ENCODE measurements at places on chromosomes 3 and 15.
A peak's percentile ranks its signal among the peaks of the same experiment; 100 is the strongest.

DNA sequence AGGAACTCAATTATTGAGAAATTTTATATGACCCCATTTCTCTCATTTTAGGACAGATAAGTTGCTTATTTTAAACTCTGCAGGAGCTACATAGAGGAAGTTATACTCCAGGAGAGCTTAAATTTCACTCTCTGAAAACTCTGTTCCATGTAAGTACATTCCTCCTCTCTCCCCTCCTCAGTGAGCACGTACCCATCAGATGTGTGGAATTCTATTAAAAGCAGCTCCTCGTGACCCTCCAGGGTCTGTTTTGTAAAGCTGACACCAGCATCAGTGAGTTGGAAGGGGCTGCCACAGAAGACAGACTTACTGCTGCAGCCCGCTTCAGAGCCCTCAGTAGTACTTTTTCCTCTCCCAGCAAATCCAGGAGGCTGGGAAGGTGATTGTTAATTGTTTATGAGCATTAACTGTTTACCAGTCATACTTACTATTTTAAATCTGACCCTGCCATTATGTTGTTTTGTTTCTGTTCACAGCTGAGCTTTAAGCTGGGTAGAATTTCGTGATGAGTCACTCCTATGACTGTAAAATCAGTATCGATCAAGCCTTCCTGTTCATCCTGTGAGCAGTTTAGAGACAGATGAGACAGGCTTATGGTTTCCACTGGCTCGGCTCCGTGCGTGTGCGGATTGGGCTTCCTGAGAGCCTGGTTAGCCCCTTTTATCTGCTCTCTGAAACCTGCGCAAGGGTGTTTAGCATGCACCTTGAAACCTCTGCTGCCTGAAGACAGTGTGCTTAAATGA is 20.4 kb downstream of the IGF1R start:
- DNase-seq = no peak

- no peak for DNase-seq
Observed at GRCh38 chr3:122598151-122598550, 20.7 kb downstream of the PARP15 start.

DNA sequence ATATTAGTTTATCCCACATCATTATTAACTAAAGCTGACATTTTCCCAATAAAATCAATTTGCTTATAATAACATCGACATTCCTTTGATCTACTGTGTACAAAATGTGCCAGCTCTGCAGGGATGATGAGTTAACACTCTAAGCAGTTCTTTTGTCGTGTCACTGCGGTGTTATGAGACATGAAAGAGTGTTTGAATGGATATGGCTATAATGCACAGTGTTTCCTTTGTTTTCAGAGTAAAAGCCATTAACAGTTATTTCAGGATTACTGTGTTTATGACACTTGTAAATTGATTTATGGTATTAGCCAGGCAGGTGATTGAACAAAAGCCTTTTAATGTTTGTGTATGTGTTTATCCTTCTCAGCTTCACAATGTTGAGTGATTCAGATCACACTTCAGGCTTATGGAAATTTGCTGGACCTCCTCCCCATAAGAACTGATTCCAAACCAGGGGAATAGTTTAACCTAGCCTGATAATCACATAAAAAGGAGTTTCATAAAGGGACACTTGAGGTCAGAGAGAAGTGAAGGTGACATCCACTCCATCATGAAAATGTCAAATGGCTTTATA is 115.7 kb downstream of the CHL1 start:
- DNase-seq = no peak

GRCh38 chr3:43411429-43411828 is 125.1 kb downstream of the SNRK start:
- DNase-seq = no peak

GRCh38 chr3:150238995-150239619 is 169.0 kb upstream of the TSC22D2 start:
- DNase-seq = no peak

DNA sequence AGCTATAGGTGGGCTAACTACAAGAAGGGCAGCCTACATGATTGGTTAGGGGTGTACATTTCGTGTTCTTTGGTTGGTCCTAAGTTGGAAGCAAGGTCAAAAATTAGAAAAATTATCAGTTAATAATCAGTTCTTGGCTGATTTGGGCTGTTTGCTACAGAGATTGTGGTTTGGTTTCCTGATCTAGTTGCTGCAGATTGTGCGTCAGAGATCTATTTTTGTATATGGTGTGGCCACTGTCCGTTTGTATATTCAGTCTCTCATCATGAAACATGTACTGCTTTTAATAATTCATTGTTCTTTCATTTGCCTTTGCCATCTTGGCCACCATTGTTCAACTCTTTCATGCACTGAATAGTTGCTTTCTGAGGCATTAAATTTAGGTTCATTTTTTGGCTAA is 80.9 kb downstream of the LRRC3B start:
- DNase-seq = no peak

- no peak for DNase-seq
Observed at GRCh38 chr15:77440378-77440999, 19.8 kb downstream of the HMG20A start.

DNA sequence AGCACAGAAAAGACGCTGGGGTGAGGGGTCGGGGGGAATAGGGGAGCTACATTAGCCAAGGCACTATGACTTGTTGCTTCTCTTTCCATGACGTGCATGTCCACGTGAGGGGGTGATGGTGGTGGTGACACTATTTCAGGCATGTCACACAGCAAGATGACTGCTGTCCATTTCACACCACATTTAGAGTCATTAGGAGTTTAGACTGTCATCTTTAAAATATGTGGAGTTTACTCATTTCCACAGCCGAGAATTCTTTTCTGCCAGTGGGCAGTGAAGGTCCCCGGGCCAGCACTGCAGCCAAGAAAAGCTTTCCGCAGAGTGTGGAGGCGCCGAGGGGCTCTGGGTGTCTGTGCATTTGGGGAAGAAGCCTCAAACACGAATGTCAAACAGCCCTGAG is 954 bp upstream of the DGKG start:
- DNase-seq = no peak

DNA sequence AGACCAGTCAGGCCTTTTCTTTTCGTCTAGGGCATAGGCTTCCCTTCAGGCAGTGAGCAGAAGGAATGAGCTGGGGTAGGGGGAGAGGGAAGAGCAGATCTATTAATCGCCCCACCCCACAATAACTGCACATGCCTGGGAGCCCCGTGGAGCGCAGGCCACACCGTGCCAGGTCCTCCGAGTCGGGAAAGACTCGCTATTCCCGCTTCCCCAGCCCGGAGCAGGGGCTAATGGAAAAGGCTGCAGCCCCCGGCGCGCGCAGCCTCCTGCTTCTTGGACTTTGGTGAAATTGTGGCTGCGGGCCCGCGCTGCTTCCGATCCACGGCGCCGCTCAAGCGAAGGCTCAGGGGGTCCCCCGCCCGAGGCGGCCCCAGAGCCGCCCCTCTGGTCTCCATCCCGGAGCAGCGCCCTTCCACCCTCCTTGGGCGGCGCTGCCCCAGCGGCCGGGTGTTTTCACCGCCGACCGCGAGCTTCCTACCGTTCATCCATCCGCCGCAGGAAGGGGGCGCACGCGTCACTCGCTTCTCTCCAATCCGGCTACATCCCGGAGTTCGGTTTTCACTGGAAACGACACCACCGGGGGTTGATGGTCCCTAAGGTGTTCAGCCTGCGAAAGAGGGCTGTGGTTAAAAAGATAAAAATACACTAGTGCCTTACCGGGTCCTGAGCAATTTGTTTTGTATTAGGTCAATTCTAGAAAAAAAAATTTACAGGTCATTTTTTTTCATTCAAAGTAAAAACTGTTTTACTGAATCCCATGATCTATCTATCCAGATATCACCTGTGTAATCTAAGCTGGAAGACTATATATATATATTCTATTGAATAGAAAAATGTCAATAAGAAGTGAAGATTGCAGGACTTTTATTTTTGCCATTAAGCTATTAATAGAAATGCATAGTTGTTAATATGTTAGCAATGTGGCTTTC is 4.4 kb upstream of the SYNM start:
- peak; percentile 21 for DNase-seq

GRCh38 chr3:49417516-49418120 is 4.7 kb downstream of the AMT start:
- no peak for DNase-seq

DNA sequence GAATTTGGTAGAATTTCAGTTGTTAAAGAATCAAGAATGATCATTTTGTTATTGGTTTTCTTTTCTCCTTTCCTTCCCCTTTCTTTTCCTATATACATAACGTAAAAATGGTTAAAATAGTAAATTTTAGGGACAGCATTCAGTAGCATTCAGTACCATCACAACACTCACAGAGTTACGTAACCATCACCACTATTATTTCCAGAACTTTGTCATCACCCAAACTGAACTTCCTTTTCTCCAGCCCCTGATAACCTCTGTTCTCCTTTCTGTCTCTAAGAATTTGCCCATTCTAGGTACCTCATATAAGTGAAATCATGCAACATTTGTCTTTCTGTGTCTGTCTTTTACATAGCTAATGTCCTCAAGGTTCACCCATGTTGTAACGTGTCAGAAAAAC is 165.3 kb downstream of the AKAP13 start:
- DNase-seq = no peak

DNA sequence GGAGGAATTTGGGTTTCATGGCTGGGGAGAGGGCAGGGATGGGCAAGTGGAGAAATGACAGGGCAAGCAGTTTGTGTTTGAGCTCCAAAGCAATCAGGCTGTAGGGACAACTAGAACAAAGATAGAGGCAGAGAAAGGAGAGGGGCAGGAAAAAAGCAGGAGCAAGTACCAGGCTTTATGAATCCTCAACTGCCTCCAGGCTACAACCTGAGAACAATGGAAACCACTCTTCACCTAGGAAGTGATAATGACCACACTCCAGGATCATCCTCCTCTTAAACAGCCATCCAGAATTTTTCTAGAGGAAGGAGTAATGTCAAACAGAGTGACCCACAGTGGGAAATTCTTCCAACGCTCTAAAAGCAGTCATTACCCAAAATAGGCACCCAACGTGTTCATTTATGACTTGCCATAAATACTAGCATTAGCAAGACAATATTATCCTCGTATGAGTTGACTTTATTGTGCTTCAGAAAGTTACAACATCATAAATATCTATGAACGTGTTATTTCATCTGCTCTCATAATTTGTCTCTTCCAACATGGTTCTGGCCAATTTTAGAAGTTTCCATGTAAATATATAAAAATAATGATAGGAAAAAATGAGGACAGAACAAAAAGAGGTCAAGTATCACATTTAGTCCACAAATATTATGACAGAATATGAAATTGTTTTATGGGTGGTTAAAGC is 50.5 kb downstream of the TNFAIP8L3 start:
- no peak for DNase-seq

GRCh38 chr3:17074559-17074958 is 189.8 kb downstream of the PLCL2 start:
- no peak for DNase-seq

DNA sequence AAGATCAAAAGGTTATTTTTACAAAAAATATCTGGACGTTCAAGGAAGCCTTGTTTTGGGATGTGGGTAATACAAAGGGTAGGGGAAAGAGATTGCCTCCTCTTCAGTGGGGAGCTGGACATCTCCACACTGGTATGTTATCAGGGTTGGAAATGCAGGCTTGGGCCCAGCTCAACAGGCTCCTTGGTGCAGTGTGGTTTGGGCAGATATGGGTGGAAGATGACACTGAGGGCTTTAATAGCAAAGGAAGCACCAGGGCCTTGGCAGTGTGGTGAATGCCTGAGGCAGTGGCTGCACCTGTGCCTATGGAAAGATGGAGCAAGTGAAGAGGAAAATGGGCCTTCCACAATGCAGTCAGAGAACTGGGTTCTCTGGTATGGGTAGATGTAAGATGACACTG is 11.2 kb upstream of the MED12L start:
- no peak for DNase-seq

- DNase-seq = no peak
Observed at GRCh38 chr3:50136714-50137405, 18.3 kb upstream of the SEMA3F start.

DNA sequence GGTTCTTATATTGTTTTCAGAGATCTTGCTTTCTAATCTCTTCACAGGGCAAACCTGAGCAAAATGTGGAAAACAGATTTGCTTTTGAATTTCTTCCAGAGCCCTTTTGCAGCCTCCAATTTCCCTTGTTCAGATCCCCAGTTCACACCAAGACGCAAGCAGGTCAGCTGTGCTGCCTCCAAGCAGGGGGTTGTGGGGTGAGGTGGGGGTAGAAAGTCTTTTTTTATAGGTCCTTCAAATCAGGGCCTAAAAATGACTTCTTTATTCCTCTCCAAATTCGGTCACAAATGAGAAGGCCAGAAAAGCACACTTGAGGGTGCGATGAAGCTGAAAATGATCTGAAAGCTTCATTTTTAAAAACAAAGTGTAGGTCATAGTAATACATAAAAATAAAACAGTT is 26.3 kb upstream of the AVEN start:
- no peak for DNase-seq

DNA sequence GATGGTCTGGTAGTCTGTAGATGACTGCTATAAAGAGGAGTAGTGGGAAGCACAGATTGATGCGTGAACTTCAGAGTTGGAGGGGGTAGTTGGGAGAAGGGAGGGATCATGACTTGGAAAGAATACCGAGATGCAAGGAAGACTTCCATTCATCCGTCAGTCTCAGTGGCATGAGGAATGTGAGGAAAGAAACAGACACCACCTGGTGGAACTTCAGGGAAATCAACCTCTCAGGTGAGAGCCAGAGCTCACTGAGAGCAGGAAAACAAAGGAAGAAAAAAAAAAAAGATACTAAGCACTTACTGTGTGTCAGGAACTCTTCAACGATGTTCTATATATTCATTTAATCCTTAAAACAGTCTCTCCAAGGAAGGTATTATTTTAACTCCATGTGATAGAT is 172.4 kb downstream of the OXSM start:
- no peak for DNase-seq

- no peak for DNase-seq
Observed at GRCh38 chr3:120144267-120144666, 50.0 kb upstream of the GSK3B start.

- no peak for DNase-seq
Observed at GRCh38 chr3:179526989-179527391, 35.7 kb upstream of the ACTL6A start.

GRCh38 chr3:114841515-114841914 is 305.6 kb downstream of the ZBTB20 start:
- no peak for DNase-seq

DNA sequence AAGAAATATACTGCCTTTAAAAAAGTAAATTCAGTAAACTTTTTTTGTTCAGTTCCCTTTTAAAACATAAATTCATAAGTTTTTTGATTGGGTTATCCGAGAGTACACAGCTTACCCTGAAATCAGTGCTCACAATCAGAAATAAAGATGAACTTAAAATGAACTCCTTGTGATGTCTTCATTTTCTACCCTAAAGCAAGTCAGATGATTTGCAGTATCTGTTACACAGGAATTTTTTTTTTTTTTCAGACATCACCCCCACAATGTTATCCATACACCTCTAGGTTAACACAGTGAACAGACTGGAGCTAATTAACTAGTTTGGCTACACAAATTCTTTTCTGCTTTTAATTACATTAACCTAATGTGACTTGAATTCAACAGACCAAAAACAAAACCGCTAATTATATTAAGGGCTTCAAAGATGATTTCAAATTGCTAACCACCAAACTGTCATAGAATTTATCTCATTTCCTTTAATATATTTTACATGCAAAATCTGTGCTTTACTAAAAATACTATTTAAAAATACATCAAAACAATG is 1042.0 kb downstream of the ROBO1 start:
- no peak for DNase-seq

- DNase-seq = no peak
Observed at GRCh38 chr15:66027268-66027805, 158.0 kb downstream of the RAB11A start.

GRCh38 chr3:22593638-22594037 is 609.5 kb upstream of the UBE2E2 start:
- DNase-seq = no peak

Data from stimulated activated CD8-positive, alpha-beta memory T cell treated with anti-CD3 and anti-CD28 coated beads, Interleukin-7, amount 100 ng/mL, for 24 hours (primary cell).